Temporal lobe (tissue), 4 donors: ENCODE measurements at places on chromosomes 4 and X. TPM values are rescaled to one million over a fixed set of nuclear protein-coding genes. Genes with fewer than 3 reads are reported as not detected.

Gene BCOR
- 36.1 TPM for total RNA-seq

Gene REPS2
- 14.8 TPM for total RNA-seq

Gene NDNF
- total RNA-seq, result 6.6 TPM

Gene SLC10A3
- total RNA-seq, result 2.2 TPM

Gene NLGN3
- 34.7 TPM for total RNA-seq

Gene ETDB
- not detected for total RNA-seq

Gene MAEA
- total RNA-seq, result 28.8 TPM

Gene SLC9B1
- 6.4 TPM for total RNA-seq

Gene COX7B2
- not detected for total RNA-seq

Gene ARAP2
- total RNA-seq, result 55.1 TPM

Gene USP9X
- total RNA-seq, result 210 TPM

Gene ETFDH
- 19.9 TPM for total RNA-seq

Gene UBQLN2
- total RNA-seq, result 29.3 TPM

Gene CXCL6
- total RNA-seq, result under 0.01 TPM

Gene TMEM33
- 38.4 TPM for total RNA-seq

Gene RBMXL3
- not detected for total RNA-seq

Gene PRKG2
- total RNA-seq, result 9.6 TPM

Gene ANXA3
- total RNA-seq, result 3.4 TPM

Gene LDB2
- 128 TPM for total RNA-seq

Gene PCDH10
- total RNA-seq, result 79.9 TPM

Gene RAB33A
- 24.1 TPM for total RNA-seq

Gene AFM
- total RNA-seq, result not detected

Gene AGTR2
- not detected for total RNA-seq

Gene MXRA5
- 2.7 TPM for total RNA-seq

Gene EPGN
- total RNA-seq, result 0.49 TPM

Gene PGK1
- 84.3 TPM for total RNA-seq

Gene DMP1
- total RNA-seq, result under 0.01 TPM

Gene ATP1B4
- total RNA-seq, result not detected

Gene L1CAM
- 132 TPM for total RNA-seq

Gene SMIM20
- total RNA-seq, result 17.0 TPM

Gene BMP3
- total RNA-seq, result 4.4 TPM

Gene SPIN2B
- 6.6 TPM for total RNA-seq

Gene RPL9
- 1,886 TPM for total RNA-seq

Gene HPGD
- total RNA-seq, result 3.0 TPM

Gene GLOD5
- total RNA-seq, result not detected

Gene DUX4
- total RNA-seq, result not detected

Gene LPAR4
- total RNA-seq, result 3.2 TPM

Gene SLIT2
- total RNA-seq, result 15.7 TPM

Gene MSX1
- 2.2 TPM for total RNA-seq

Gene CXCR3
- total RNA-seq, result not detected

Gene ODAPH
- not detected for total RNA-seq

Gene HERC6
- 3.9 TPM for total RNA-seq

Gene MAGED4
- 119 TPM for total RNA-seq

Gene SMPX
- total RNA-seq, result not detected

Gene PCDH7
- total RNA-seq, result 35.2 TPM

Gene HSFX1
- total RNA-seq, result 3.0 TPM

Gene PLAC8
- total RNA-seq, result 0.49 TPM

Gene CT83
- total RNA-seq, result not detected

Gene KLHL2
- total RNA-seq, result 51.6 TPM

Gene HTN3
- not detected for total RNA-seq

Gene EOLA2
- 13.5 TPM for total RNA-seq

Gene BMX
- total RNA-seq, result under 0.01 TPM

Gene TMPRSS11F
- total RNA-seq, result not detected

Gene CSAG3
- not detected for total RNA-seq

Gene RBM46
- total RNA-seq, result not detected

Gene PCGF3
- 54.6 TPM for total RNA-seq

Gene SOWAHB
- 3.9 TPM for total RNA-seq

Gene PHKA2
- 16.2 TPM for total RNA-seq

Gene TGIF2LX
- total RNA-seq, result not detected
